ENCODE measurements at places on chromosomes 16 and 17.

- DNase-seq, result no peak
Measured at GRCh38 chr17:19369846-19370492, 7.4 kb upstream of the B9D1 start.

DNA sequence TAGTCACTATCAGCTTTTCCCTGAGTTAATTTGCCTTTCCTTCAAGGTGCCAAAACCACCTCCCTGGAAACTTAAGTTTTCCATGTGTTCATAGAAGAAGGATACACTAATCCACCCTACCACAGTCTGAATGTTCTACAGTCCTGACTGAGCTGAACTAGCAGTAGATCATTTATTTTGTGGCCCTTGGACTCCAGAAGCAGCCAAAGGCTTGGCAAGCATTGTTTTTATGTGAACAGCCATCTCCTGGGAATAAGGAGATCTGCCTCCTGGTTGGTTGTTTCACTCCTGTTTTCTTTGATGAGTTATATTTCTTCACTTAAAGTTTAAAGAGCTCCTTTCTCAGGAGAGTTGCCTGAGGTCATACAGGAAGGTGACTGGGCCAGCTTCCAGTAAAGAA is 634.6 kb upstream of the SOX9 start:
- DNase-seq, result no peak

- no peak for DNase-seq
Measured at GRCh38 chr16:59597269-59597668, 863.2 kb upstream of the GOT2 start.

DNA sequence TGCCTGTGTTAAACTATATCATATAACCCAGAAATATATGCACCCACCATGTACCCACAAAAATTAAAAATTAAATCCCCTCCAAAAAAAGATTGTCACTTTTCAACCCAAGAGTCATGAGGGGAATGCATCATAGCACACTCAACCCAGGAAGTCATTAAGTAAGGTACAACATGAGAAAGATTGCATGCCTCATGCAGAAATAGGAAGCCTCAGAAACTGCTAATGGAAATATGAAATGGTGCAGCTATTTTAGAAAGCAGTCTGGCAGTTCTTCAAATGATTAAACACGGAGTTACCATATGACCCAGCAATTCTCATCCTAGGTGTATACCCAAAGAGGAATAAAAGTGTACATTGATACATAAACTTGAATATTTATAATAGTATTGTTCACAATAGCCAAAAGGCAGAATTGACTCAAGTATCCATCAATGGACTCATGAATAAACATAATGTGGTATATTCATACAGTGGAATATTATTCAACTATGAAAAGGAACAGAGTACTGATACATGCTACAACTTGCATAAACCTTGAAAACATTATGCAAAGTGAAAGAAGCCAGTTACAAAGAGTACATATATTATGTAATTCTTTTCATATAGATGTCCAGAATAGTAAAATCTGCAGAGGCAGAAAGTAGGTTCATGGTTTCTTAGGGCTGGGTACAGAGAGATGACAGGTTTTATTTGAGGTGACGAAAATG is 70.4 kb downstream of the TMEM100 start:
- no peak for DNase-seq

GRCh38 chr17:47280072-47280811 is 26.6 kb downstream of the ITGB3 start:
- no peak for DNase-seq

GRCh38 chr16:88430524-88431446 is 22.3 kb upstream of the ZFPM1 start:
- DNase-seq, result no peak

GRCh38 chr17:49000943-49001342 is 3.8 kb downstream of the IGF2BP1 start:
- DNase-seq, result no peak

GRCh38 chr17:62950067-62950466 is 16.0 kb upstream of the TANC2 start:
- DNase-seq, result no peak

DNA sequence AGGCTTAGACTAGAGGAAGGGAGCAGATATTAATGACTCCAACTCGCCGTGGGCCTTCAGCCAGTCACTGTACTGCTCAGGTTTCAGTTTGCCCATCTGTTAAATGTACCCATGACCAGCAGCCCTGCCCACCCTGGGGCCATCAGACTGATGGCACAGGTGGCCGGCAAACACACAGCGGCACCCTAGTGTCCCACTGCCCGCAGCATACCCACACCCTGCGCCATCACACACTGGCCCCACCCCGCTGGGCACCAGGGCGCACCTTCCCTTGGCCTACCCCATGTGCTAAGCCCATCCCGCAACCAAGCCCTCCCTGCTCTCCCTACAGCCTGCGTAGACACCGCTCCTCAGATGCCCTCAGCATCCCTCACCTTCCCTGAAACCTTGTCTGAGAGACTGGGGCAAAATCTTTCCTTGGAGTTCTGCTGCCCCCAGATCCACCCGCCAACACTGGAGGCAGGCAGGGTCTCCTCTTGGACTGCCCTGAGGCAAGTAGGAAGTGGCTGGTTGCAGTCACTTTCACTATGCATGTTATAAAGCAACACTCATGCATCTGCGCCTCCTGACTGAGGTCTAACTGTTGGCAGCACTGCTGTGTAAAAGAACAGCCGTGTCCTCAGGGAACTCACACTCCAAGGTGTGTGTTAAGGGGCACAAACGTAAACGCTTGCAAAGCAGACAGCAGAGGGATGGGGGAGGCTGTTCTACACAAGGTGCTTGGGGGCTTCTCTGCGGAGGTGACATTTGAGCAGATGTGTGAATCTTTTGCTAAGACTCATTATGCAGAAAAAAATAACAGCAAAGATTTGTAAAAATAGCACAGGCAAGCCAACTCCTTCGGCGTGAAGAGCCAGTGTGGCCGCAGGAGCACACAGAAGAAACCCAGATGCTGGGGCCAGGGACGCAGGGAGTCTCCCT is 6.7 kb upstream of the BCAR1 start:
- DNase-seq, result no peak

DNA sequence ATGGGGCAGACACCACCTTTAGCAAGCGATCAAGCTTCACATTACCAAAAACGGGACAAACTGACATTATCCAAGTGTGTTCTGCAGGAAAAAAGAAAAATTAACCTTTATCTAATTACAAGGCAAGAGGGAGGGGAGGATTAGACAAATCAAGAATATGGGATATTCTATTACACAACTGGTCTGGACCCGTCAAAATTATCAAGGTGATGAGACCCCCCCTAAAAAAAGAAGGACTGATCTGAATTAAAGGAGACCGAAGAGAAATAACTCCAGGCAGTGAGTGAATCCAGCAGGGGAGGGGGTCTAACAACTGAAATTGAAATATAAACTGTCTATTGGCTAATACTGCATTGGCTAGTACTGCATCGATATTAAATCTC is 424 bp upstream of the NUBP1 start:
- DNase-seq, result no peak

DNA sequence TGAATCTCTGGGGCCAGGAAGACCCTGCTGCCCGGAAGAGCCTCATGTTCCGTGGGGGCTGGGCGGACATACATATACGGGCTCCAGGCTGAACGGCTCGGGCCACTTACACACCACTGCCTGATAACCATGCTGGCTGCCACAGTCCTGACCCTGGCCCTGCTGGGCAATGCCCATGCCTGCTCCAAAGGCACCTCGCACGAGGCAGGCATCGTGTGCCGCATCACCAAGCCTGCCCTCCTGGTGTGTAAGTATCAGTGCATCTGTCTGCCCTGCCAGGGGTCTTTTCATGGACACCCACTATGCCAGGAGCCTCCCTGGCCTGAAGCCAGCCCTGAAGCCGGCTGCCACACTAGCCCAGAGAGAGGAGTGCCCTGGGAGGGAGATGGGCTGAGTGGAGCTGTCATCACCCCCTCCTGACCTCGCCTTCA is at the start of gene CETP:
TSS of gene CETP (plus strand) at position 100 of the 431 bp plus-strand sequence. CDS start at position 130, 30 bp downstream.
- DNase-seq, result no peak

DNA sequence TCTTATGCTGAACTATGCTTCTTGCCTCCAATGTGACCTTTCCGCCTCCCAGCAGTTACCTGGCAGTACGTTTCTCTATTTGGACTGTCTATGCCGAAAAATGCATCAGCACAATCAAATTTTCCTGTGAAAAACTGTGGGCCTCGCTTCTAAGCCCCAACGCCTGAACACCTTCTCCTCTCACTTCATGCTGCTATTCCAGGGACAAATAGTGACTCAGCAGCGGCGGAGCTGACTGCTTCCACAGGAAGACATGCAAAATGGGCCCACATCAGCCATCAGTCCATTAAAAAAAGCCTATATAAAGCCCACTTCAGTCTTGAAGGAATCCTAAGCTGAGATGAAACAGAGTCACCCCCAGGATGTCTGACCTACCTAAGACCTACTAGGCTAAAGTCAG is 10.5 kb upstream of the PIP4K2B start:
- DNase-seq, result no peak

DNA sequence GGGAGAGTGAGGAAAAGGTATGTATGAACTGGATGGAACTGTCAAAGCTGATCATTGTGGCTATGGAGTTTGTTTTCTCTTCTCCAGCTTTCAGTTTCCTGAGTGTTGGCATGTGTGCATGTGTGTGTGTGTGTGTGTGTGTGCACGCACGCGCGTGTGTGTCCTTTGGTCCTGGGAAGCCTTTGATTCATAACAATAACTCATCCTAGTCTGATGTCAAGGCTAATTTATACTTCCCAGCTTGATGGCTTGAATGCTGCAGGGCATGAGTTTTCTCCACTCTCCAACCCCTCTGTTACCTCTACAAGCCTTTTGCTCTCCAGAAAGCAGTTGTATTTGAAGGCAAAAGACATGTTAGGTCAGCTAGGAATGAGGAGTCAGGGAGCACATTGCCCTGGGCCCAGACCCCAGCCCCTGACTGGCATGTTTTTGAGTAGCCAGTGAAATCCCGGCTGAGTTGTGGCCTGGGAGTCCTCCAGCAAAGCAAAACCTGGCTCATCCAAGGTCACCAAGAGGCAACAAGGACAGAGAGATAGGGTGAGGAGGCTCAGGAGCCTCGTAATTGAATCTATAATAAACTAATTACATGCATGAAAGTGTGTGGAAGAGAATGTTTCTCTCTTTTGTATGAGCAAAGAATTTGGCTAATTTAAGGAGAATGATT is 8.9 kb upstream of the CDC42EP4 start:
- no peak for DNase-seq

GRCh38 chr16:46627746-46628145 is 6.6 kb upstream of the SHCBP1 start:
- DNase-seq, result no peak

- no peak for DNase-seq
Measured at GRCh38 chr16:85521552-85522307, 91.4 kb upstream of the GSE1 start.

DNA sequence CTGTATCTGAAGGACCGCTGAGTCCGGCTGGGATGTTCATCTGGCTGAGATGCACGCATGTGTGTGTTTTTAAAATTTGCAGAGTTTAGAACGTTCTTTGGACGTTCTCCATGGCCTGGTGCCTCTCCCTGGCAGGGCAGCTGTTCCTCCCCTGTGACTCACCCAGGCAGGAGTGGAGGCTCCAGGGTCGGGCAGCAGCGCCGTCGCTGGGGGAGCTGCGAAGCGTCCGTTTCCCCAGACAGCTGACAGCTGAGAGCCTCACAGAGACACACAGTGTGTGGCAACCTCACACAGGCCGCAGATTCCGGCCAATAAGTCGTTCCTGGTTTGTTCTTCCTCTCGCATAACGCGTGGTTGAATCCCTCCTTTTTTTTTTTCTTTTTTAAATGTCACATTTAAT is 80.6 kb downstream of the OR1D5 start:
- no peak for DNase-seq

All from stimulated activated CD4-positive, alpha-beta T cell treated with anti-CD3 and anti-CD28 coated beads, Interleukin-12 subunit alpha, Interleukin-12 subunit beta, amount 100 ng/mL, for 24 hours (primary cell).